ENCODE measurements at places on chromosomes 11 and 22.
A peak's percentile ranks its signal among the peaks of the same experiment; 100 is the strongest.

GRCh38 chr22:46775850-46776826 lies 13.7 kb downstream of the TBC1D22A start:
- DNase-seq = no peak

- no peak for DNase-seq
Measured at GRCh38 chr22:25134028-25134427, 65.6 kb upstream of the CRYBB3 start.

- peak; percentile 26 for DNase-seq
Measured at GRCh38 chr11:76672431-76673175, 2.1 kb upstream of the LRRC32 start.

DNA sequence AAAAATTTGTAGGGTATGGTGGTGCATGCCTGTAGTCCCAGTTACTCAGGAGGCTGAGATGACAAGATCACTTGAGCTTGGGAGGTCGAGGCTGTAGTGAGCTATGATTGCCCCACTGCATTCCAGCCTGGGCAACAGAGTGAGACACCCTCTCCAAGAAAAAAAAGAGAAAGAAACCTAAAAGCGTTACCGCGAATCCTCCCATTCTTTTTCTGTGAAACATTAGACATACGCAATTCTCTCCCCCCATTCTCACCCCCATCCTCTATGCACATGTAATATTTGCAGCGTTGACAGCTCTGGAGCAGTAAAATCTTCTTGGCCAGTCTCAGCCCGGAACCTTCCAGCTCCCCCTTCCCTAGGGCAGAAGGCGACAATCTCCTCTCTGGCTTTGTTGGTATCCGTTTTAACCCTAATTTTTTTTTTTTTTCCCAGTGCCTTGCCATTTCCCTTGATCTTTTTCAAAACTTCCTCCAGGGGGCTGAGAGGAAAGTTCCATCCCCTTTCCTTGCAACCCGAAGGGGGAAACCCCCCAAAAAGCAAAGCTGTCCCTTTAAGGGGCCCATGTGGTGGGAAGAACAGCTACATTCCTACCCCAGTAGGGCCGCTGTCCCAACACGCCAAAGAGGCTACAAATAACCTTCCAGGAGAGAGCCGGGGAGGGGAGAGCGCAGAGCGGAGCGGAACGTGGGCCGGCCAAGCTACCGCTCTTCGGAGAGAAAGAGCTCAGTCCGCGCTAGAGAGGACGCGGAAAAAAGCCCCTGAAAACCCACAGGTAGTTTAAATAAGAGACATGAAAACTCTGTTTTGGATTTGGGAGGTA lies 1.9 kb downstream of the LRP4 start:
- peak; percentile 87 for DNase-seq

DNA sequence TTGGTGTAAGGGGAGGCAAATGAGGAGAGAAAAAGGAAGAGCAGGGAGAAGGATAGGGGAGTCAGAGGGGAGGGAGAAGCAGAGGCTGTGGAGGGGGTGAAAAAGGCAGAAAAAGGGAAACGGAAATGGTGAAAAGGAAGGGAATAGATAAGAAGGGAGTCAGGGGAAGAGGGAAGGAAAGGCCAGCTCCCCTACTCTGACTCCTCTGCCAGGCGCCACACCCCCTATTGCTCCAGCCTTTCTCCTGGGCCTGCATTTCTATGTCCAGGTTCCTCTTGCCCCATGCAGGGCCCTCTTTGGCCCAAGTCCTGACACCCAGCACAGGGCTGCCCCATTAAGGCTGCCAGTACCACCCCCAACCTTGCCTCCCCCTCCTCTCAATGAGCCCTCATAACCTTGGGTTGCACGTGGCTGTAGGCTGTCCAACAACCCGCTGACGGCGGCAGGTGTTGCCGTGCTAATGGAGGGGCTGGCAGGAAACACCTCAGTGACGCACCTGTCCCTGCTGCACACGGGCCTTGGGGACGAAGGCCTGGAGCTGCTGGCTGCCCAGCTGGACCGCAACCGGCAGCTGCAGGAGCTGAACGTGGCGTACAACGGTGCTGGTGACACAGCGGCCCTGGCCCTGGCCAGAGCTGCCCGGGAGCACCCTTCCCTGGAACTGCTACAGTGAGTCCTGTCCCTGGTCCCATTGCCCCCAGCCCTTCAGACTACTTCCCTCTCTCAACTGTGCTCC lies 3.4 kb upstream of the NHERF4 start:
- no peak for DNase-seq

DNA sequence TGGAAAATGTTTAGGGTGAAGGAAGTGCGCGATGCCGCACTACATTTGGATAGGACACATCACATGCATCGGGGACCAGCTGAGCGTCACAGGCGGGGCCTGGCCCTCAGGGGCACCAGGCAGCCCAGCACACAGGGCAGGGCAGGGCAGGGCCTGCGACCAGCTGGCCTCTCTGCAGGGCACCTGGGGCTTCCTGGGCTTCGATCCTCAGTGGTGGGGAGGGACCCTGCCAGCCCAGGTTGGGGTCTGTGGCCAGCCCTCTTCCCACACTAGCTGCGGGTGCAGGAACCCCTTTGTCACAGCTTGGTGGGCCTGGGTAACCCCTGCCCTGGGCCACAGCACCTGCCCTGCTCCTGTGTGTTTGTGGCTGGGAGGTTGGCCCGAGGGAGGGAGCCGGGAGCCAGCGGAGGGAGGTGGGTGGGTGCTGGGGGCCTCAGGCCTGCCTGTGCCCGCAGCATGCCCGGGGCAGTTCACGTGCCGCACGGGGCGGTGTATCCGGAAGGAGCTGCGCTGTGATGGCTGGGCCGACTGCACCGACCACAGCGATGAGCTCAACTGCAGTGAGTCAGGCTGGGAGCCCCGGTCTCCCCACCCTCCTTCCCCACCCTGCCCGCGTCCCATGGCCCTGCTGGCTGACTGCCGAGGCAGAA lies 37.9 kb downstream of the ST14 start:
- DNase-seq = no peak

- DNase-seq = no peak
Measured at GRCh38 chr11:70872299-70872698, 380.1 kb downstream of the SHANK2 start.

DNA sequence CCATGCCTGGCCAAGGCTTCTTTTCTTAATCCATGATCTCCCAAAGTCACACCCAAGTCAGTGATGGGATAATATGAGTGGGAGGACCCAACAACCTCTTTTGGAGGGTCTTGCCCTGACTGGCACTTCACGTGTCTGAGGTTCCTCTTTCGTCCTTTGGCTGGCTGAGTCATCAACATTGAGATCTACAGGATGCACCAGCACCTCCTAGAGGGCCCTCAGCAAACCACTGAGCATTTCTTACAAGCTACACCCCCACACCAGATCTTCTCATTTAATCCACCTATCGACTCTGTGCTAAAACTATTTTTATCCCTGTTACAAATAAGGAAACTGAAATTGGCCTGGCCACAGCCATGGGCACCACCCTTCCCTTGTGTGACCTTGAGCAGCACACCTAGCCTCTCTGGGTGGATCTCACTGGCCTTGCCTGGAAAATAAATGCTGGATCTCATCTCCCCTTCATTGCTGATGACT lies 63.4 kb downstream of the FLI1 start:
- peak; percentile 33 for DNase-seq

- peak; percentile 70 for DNase-seq
Measured at GRCh38 chr11:58567889-58568512, 7.7 kb downstream of the LPXN start.

Measured in NCI-H526 (cell line).